ENCODE measurements at places on chromosomes 12 and 14.

- DNase-seq, result no peak
Measured at GRCh38 chr12:16844875-16845274, 238.9 kb upstream of the LMO3 start.

- DNase-seq, result no peak
Measured at GRCh38 chr12:23096321-23096720, 471.4 kb downstream of the ETNK1 start.

GRCh38 chr12:87943023-87943422 is 86.2 kb downstream of the C12orf50 start:
- DNase-seq, result no peak

GRCh38 chr12:55972042-55972441 is 1.8 kb upstream of the RAB5B start:
- DNase-seq, result no peak

DNA sequence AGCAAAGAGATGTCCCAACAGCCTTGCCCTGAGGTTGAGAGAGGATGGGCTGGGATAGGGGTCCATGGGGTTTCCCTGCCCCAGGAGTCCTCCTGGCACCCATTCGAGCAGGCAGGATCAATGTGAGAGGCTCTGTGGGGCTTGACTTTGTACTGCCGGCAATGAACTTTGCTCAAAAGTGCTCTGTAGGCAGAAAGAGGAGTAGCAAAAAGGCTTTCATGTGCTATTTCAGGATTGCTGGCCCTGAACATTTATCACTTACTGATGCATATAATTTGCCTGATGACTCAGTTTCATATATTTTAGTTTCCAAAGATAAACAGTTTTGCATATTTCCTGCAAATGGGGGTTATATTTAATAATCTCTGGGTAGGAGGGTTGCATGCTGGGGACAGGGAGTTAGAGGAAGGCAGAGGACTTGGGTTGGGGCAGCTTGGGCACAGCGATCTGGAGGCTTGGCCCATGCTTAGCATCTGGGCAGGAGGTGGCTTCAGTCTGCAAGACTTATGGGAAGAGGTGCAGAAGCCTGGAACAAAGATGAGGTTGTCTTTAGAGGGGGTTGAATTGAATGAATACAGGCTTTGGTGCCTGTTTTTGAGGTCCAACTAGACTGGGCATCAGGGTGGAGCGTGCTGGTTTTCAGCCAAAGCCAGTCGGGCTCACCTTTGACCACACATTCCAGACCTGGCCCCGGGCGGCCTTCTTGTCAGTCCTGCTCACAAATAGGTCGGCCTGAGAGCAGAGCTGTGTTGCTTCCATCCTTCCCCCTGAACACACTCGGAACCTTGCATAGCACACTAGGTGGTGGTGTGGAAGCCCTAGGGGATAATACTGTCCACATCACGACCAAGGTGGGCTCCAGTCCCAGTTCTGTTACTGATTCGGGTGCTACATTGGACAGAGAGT is 101.4 kb downstream of the PAPOLA start:
- no peak for DNase-seq

GRCh38 chr12:132150780-132151144 is 6.5 kb downstream of the NOC4L start:
- no peak for DNase-seq

- DNase-seq, result peak; percentile 26
Measured at GRCh38 chr12:106841510-106842302, 67.2 kb downstream of the RIC8B start.

- no peak for DNase-seq
Measured at GRCh38 chr12:44972746-44973421, 78.0 kb downstream of the DBX2 start.

DNA sequence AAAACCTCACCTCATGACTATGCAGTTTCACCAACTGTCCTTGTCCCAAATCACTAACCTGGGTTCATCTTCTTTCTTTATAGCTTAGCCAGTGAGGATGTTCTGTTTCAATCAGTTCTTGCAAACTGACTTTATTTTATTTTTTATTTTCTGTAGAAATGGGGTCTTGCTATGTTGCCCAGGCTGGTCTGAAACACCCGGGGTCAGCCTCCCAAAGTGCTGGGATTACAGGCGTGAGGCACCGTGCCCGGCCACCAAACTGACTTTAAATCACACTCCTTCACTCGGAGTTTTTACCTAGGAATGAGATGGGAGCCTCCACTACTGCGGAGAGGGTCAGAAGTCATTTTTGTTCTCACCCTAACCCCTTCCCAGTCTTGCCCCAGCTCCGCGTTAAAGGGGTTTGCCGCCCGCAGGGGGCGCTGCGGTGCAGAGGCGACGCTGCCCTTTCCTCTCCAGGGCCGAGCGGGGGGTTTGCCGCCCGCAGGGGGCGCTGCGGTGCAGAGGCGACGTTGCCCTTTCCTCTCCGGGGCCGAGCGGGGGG is 7.0 kb upstream of the B4GALNT3 start:
- no peak for DNase-seq

DNA sequence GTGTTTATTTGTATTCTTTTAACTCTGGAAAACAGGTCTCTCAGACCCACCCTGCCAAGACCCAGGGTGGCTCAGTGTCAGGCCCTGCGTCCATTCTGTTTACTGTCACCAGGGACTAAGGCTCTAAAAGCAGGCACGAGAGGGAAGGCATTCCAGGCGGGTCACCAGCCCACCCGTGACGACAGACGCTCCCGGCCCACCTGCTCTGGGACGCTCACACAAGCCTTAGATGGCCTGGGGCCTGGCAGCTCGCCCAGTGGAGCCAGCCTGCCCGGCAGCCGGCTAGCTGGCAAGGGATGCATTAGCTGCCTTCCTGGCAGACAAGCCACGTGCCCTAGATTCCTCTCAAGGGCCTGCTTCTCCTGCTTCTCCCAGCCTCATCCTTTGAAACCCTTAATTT is 9.2 kb upstream of the NUAK1 start:
- DNase-seq, result no peak

DNA sequence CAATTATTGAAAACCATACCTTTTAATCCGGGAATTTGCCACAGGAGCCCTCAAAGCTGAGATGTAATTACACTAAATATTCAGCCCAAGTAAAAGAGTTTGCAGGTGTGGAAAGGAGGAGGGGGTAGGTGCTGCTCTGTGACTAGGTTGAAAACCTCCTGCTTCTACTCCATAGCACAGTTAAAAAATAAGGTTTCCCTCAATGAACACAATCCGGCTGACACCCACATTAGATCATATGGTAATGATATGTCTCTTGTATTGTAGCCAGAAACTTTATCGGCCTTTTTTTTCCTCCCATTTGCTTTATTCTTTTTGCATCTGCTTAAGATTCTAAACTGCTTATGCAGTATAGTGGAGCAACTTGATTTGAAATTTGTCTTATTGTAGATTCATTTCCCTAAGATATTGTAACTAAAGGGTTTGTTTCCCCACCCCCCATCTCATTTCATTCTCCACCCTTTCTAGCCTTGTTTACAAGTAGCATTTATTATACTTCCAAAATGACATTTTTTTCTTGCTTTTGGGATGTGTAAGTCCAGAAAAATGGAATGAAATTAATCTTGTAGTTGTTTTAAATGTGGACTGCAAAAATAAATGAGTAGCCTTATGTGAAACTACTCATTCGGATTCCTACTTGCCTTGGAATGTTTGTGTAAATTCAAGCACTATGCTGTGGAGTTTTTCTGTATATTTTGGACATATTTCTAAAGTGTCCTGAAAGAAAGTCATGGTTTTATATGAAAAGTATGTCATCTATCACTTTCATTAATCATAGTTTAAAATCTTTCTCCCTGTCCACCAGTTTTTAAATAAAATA is at the start of gene DCN:
Gene DCN (minus strand): TSS at position 182 of the 820 bp plus-strand sequence. CDS start 4,265 bp downstream, outside the sequence.
- DNase-seq, result peak; percentile 30

DNA sequence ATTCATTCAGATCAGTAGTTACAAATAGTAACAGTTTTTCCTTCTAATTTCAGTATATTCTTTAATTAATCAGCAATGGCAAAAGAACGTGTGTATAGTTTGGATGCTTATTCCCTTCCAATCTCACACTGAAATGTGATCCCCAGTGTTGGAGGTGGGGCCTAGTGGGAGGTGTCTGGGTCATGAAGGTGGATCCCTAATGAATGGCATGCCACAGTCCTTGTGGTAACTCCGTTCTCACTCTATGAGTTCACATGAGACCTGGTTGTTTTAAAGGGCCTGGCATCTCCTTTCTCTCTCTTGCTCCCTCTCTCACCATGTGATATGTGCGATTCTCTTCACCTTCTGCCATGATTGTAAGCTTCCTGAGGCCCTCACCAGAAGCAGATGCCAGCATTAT is 18.9 kb upstream of the SYNDIG1L start:
- DNase-seq, result no peak

GRCh38 chr12:31479516-31480210 is 111.3 kb downstream of the DENND5B start:
- DNase-seq, result no peak

DNA sequence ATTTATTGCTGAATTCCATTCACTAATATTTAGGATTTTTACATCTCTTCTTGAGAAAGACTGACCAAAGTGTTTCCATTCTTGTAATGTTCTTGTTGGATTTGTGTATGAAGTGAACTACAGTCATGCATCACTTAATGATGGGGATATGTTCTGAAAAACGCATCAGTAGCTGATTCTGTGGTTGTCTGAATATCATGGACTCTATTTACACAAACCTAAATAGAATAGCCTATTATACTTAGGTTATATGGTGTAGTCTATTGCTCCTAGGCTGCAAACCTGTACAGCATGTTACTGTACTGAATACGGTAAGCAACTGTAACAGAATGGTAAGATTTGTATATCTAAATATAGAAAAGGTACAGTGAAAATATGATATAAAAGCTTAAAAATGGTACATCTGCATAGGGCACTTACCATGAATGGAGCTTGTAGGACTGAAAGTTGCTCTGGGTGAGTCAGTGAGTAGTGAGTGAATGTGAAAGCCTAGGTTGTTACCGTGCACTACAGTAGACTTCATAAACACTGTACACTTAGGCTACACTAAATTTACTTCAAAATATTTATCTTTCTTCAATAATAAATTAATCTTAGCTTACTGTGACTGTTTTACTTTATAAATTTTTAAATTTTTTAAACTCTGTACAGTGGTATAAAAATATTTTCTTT is 27.6 kb upstream of the P2RX4 start:
- DNase-seq, result no peak

DNA sequence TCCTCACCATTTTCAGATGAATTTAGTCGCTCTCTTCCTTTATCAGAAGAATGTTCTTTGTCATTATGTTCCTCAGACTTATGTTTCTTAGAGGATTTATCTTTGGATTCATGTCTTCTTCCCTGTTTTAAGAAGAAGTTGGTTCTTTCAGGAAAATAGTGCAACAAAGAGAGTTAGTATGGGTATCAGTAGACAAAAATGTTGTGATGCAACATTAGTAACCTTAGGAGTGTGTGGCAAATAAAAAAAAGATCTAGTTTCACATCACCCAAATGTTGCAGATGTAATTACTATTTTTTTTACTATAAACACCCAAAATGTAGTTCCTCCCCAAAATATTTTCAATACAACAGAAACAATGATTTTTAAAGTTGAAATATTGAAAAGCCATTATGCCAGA is 7.8 kb downstream of the RSRC2 start:
- DNase-seq, result no peak

DNA sequence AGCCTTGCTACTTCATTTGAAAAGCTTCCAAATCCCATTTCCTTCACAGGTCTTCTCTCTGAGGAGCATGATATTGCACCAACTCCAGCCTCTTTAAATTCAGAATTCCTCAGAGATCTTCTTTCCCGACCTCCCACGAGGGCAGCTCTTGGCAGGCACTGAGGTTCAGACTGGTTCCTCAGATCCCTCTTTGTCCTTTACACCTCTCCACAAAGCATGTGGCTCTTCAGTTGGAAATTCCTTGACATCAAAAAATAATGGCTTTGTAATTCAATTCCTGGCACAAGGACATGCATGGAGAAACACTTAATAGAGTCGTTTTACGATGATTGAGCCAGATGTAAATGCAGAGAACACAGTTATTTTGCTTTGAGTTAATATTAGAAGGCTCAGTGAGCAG is 63.2 kb upstream of the TMX1 start:
- no peak for DNase-seq

DNA sequence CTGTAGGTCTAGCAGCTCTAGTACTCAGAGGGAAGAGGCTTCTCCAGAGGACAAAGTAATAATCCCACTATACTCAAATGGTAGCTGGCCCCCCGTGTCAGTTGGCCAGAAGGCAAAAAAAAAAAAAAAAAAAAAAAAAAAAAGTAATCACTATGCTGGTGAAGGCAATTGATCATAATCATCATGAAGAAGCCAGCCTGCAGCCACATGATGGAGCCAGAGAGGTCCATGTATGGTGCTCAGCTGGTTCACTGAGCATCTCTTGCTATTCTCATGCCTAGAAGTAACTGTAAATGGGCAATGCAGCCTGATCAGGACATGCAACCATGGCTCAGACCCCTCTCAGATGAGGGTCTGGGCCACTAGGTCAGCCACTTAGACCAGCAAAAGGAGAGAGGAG is 378.8 kb downstream of the MED13L start:
- no peak for DNase-seq

- DNase-seq, result no peak
Measured at GRCh38 chr14:101757064-101757838, 4.3 kb upstream of the PPP2R5C start.

DNA sequence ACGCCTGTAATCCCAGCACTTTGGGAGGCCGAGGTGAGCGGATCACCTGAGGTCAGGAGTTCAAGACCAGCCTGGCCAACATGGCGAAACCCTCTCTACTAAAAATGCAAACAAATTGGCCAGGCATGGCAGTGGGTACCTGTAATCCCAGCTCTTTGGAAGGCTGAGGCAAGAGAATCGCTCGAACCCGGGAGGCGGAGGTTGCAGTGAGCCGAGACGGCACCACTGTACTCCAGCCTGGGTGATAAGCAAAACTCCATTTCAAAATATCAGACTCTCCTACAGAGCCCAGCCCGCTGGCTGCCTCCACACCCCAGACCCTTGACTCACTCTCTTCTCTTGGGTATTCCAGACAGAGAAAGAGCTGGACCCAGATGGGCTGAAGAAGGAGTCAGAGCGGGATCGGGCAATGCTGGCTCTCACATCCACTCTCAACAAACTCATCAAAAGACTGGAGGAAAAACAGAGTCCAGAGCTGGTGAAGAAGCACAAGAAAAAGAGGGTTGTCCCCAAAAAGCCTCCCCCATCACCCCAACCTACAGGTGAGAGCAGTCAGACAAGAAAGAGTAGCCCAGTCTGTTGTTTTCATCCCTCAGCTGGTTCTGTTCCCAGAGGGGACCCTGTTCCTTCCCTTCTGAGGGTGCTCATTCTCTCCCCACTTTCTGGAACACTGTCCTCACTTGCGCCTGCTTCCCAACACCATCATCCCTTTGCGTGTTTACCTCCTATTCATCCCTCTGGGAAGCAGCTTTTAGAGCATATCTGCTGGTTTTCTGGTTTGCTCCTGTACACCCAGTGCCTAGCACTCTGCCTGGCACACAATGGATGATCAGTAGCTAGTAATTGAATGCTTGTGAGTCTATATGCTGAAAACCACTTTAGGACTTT is 19.7 kb downstream of the AGAP2 start:
- no peak for DNase-seq

- DNase-seq, result no peak
Measured at GRCh38 chr14:34684578-34684977, 29.8 kb downstream of the CFL2 start.

- DNase-seq, result no peak
Measured at GRCh38 chr12:6343518-6343917, 1.6 kb upstream of the TNFRSF1A start.

All from stromal cell of bone marrow (primary cell).